Right renal cortex interstitium (tissue), 3 donors: ENCODE measurements at places on chromosomes 13 and 19. TPM values are rescaled to one million over a fixed set of nuclear protein-coding genes. Genes with fewer than 3 reads are reported as not detected.
A peak's percentile ranks its signal among the peaks of the same experiment; 100 is the strongest.

DNA sequence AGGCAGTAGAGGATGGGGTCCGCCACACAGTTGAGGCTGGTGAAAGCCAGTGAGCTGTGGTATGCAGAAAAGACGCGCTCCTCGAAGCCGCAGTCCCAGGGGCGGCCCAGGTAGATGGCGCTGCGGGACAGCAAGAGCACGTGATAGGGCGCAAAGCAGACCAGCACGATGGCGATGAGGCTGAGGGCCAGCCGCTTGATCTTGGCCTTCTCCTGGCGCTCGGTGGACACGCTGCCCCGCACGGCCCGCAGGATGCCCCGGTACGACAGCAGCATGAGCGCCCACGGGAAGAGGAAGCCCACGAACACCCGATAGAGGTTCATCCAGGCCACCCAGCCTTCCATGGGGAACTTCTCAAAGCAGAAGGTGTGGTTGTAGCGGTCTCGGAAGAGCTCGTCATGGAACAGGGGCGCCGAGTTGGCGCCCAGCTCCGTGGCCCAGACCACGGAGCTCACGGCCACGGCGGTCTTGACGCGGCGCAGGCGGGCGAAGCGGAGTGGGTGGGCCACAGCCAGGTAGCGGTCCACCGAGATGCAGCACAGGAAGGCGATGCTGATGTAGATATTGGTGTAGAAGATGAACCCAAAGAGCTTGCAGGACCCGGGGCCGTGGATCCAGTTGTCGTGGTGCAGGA is 6.5 kb upstream of the OPA3 start:
- DNase-seq = no peak

- DNase-seq = no peak
Measured at GRCh38 chr13:22040810-22041364, 370.0 kb downstream of the FGF9 start.

GRCh38 chr13:109372666-109373065 is 413.7 kb downstream of the IRS2 start:
- DNase-seq = no peak

DNA sequence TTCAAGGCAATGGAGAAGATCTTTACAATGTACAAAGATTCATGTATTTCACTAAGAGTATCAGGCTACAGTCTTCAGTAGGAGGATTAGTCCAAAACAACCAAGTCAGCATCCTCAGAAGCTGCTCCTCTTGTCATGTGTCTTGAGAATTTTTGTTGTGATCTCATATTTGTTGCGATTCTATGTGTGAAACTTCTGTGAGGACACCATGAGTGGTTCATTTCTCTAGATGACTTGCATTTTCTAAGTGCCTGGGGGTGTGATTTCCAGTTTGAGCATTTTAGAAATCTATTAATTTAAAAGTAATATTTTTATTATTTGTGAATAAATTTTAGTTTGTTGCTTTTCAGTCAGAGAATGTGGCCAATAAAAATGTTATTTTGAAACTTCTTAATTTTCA is 94.5 kb downstream of the RAP2A start:
- DNase-seq = no peak

- no peak for DNase-seq
Measured at GRCh38 chr19:28577666-28578065, 635.3 kb downstream of the UQCRFS1 start.

GRCh38 chr19:58338825-58339558 is 12.2 kb downstream of the ZSCAN22 start:
- no peak for DNase-seq

DNA sequence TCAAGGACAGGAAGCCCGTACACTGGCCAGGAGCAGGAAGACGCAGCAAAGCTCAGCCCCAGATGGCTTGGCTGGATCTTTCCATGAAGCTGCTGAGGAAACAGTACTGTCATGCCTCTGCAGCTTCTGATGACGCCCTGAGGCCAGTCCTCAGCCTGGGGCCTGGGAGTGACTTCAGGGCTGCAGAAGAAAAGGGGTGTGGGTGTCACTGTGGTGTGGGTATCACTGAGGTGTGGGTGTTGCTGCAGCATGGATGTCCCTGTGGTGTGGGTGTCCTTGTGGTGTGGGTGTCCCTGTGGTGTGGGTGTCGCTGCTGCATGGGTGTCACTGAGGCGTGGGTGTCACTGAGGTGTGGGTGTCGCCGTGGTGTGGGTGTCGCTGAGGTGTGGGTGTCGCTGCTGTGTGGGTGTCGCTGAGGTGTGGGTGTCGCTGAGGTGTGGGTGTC is 12.0 kb upstream of the GAS6 start:
- no peak for DNase-seq

DNA sequence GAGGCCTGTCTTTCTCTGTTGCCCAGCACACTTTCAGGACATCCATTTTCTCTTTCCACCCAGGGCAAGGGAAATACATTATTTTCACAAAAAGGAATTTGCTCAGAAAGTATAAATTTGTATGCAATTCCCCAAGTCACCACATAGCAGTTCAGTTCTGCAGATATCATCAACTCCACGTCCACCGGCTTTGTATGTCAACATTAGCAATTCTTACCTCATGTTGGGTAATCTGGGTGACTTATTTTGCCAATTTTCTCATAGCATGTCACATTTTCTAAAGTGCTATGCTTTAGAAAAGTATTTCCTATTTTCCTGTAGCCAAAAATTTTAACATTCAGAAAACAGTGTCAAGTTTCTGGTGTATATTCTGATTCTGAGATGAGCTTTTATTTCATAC is 501.8 kb downstream of the EFNB2 start:
- DNase-seq = no peak

DNA sequence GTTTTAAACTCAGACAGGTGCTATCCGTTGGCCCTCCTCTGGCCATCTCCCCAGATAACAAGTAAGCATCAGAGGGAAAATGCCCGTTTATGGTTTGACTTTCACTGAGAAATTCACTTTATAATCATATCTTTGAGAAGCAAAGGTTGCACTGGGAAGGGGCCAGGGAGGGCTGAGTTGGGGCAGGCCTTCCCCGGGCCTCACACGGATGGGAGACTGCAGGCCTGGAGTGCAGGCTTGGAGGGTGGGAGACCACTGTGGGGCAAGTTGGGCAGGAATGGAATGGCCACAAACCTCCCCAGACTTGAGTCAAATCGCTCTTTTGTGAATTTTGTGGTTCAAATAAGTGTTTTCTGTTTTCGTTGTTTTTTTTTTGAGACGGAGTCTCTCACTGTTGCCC is 451.7 kb downstream of the TSHZ3 start:
- no peak for DNase-seq

- DNase-seq = no peak
Measured at GRCh38 chr19:2047449-2048103, 3.5 kb downstream of the MKNK2 start.

DNA sequence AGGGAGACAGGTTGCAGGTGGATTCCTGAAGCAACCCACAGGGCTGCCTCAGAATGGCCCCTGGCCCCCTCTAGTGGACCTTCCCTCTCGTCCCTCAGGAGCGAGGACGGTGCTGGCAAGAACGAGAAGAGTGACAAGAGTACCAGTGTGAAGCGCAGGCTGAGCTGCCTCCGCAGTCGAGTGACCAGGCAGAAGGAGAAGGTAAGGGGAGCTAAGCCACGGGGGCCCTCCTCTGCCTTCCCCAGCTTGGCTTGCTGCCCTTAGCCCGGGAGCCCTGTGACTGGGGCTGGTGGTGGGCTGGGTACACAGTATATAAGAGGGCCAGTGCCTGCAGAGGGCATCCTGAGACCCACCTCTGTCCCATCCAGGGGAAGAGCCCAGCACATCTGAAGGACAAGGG is 34.0 kb downstream of the ARHGEF18 start:
- DNase-seq = no peak

DNA sequence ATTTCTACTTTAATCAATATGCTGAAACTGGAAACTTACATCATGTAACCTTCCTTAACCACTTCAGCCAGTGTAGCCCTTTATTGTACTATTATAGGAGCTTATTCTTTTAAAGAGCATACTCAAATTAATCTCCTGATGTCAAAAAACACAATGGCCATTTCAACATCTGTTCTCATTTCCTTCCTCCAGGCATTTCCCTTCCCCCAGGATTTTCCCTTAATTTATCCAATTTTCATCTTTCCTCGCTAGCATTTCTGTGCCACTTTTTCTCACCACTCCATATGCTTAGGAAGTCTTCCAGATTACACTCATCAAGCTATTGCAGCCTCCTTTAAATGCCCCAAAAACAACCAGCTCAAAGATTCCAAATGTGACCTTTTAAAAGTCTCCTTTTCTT is 265.0 kb downstream of the PCDH9 start:
- no peak for DNase-seq

DNA sequence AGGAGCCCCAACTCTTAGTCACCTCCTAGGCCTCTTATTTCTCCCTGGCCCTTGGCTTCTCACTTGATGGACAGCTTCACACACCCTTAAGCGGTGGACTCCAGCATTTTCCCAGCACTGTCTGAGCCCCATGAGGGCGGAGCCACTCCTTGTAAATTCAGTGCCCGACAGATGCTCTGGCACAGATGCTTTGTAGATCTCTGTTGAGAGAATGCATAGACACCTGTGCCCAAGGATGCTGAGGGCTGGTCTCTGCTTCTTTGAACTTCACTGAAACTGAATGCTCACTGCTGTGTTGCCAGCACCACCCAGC is 3.3 kb downstream of the SYCN start:
- no peak for DNase-seq

DNA sequence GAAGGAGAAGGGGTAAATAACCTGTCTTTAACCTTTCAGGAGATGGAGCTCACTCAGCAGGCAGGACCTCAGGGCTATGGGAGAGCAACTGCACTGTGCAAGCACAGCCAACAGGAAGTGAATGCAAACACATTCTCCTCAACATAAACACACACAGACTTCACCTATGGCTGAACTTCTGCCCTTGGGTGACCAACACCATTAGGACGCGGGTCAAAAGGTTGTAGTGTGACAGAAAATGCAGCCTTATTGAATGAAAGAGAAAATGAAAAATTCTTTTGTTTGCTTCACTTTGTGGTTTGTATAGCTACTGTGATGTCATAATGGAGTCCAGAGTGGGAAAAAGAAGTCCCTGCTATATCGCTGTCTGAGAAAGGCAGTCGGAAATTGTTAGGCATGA is 323.0 kb downstream of the NDFIP2 start:
- DNase-seq = no peak

DNA sequence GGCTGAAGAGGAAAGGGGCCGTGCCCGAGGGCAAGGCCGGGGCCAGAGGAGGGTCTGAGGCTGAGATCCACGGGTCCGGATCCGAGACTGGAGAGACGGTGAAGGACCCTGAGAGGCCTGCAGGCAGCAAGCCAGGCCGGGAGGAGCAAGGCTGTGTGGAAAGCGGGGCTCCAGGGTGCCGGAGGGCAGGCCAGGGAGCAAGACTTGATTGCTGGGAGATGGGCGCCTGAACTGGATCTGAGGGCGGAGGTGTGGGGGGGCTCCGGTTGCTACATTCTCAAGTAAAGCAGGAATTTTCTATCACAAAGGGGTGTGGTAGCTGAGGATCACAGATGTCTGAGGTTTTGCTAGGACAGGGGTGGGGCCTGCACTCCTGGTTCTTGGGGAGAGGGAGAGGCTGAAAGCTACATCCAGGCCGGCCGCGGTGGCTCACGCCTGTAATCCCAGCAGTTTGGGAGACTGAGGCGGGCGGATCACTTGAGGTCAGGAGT is 3.8 kb downstream of the MAMSTR start:
- DNase-seq = no peak

DNA sequence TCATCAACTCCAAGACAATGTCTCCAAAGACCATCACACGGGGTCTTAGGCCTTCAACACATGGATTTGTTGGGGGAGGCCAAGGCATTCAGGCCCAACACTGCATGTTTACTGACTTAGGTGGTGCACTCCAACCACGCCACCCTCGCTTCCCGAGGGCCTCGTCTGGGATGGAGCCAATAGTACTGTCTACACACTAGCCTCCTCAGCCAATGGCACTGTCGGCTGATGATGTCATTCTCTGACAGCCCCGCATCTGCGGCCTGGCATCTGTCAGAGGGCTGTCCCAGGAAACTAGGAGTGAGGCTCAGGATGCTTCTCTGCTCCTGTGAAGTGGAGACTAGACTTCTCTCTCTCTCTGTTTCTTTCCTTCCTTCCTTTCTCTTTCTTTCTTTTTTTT is 96.6 kb downstream of the TEX26 start:
- no peak for DNase-seq

DNA sequence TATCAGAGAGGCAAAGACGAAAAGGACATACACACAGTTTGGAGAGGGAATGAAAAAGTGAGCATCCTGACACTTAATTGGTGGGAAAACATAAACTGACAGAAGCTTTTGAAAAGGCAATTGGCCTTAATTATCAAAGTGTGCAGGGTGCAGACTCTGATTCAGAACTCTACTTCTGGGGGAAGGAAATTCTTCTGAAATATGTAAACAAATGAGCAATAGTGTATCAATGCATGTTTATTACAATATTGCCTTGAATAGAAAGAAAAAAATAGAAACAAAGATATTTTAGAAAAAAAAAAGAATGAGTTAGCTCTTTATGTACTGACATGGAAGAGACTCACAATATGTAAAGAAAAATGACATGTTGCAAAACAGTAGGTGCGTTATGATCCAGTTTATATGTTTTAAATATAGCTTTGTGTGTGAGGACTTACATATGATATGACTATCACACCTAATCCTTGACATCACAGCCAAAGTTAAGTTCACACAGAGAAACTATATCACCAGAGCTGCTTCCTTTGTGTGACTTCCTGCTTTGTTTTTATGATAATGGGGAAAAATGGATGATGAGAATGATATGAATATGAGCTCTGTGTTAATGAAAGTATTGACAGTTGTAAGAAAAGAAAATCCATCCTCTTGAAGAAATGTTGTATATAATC is 182.4 kb downstream of the KCTD12 start:
- no peak for DNase-seq

GRCh38 chr19:46413262-46414031 is at the start of gene CCDC8:
CCDC8 (minus strand) TSS chr19:46413564; CDS start chr19:46412810, 754 bp downstream.
- peak; percentile 94 for DNase-seq

DNA sequence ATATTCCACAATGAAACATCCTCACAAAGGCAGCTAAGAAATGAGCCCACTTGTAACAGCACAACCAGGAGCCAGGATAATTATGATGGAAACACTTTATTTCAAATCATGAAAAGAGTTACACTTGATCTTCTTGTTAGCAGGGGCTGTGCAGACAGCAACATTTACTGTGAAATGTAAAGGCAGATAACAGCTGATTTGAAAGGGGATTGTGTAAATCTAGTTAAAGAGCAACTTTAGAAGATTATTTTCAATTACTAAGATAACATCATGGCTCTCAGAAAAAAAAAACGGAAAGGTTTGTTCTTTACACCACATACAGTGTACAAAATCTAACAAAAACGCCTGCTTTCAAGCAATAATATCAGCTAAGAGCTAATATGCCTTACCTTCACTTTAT is 22.4 kb downstream of the ENOX1 start:
- no peak for DNase-seq

GRCh38 chr19:7547159-7547558 is 11.6 kb downstream of the PNPLA6 start:
- no peak for DNase-seq

Gene PEAK3
- polyA plus RNA-seq = 0.08 TPM

Gene MAP4K1
- polyA plus RNA-seq = 2.5 TPM

Gene FLT3LG
- 3.2 TPM for polyA plus RNA-seq

Gene KRTDAP
- polyA plus RNA-seq = 0.47 TPM

Gene RFPL4AL1
- not detected for polyA plus RNA-seq

Gene ZNF492
- 3.0 TPM for polyA plus RNA-seq

Gene ZFR2
- polyA plus RNA-seq = 1.5 TPM

Gene SPINT2
- polyA plus RNA-seq = 304 TPM

Gene WASF3
- 39.4 TPM for polyA plus RNA-seq

Gene LHB
- polyA plus RNA-seq = not detected

Gene ZMYM5
- 22.6 TPM for polyA plus RNA-seq
